ENCODE measurements at places on chromosomes 6 and 20.

GRCh38 chr6:165969184-165969583, 198.5 kb downstream of the TBXT start:
- DNase-seq = no peak

DNA sequence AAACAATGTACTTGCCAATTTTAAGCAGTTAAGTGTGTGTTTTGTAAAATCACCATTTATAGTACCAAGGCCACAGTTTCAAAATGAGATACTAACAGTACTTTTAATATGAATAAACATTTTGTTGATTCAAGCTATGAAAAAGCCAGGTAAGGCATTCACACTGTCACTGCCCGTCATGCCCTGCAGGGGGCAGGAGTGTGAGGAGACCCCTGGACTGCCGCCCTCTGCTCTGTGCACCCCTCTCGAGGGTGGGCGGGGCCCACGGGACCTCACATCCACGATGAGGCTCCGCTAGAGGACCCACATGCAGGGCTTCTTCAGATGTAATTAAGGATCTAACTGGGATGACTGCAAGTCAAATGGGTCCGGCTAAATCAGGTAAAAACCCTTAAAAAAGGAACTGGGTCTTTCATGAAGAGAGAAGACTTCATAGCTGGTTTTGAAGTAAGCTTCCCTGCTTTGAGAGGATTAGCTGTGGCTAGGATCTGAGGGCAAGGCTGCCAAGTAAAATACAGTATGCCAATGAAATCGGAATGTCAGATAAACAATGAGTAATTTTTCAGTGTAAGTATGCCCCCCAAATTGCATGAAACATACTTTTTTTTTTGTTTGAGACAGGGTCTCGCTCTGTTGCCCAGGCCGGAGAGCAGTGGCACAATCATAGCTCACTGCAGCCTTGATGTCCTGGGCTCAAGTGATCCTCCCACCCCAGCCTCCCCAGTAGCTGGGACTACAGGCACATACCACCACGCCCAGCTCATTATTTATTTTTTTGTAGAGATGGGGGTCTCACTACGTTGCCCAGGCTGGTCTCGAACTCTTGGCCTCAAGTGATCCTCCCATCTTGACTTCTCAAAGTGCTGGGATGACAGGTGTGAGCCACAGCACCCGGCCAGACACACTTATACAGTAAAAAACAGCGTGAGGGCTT, 18.7 kb downstream of the DIDO1 start:
- no peak for DNase-seq

- no peak for DNase-seq
Observed at GRCh38 chr6:13813026-13813425, 1.3 kb downstream of the MCUR1 start.

DNA sequence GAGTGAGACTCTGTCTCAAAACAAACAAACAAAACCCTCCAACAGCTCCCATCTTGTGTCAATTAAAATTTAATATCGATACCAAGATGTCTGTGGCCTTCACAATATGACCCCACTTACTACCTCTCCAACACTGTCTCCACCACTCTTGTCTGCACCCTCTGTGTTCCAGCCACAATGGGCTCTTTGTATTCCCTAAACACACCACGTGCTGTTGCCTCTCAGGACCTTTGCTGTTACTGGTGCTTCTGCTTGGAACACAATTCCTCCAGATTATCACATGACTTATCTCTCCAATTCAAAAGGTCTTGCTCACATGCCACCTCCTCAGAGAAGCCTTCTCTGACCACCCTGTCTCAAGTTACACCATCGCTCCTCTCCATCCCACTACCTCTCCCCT, 6.0 kb upstream of the HCK start:
- no peak for DNase-seq

DNA sequence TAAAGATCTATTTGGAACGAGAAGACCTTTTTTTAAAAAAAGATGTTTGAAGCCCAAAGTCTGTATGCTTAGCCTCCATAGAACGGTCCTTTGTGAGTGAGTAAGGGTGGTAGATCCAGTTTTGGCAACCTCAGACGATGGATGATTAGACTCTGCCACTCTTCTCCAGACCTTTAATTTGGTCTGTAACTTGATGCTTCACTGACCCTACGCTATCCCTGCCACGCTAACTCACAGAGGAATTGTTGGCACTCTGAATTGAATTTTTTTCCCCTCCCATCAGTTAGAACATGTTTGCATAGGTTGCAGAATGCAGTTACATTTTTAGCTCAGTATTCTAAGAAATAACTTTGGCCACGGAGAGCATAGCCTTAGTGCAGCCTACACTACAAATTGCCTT, 15.8 kb upstream of the DEK start:
- DNase-seq = no peak

DNA sequence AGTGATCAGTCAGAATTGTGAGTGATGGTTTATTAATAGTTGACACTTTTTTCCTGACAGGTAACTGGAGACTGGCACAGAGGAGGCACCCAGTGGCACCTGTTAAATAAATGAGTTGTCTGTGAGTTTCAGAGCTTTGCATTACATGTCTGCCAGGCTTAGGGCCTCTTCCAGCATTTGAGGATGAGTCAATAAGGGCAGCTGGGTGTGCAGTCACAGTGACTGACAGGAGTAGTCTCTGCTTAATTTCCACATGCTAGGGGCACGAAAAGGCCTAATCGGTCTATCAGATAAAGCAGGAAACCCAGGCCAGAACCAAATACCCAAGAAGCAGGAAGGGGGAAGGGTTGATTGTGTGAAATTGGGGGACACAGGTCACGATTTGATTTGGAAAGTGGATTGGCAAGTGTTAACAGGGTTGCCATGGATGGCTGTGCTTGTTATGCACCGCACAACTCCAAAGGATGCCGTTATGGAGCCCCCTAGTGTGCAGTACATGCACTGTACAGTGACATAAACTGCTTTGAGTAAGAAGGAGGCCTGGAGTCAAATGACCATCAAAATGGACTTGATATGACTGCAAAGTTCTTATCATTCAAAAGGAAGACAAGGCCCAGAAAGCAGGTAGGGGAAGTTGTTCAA, 111.9 kb upstream of the GGTLC1 start:
- DNase-seq = peak; percentile 16

DNA sequence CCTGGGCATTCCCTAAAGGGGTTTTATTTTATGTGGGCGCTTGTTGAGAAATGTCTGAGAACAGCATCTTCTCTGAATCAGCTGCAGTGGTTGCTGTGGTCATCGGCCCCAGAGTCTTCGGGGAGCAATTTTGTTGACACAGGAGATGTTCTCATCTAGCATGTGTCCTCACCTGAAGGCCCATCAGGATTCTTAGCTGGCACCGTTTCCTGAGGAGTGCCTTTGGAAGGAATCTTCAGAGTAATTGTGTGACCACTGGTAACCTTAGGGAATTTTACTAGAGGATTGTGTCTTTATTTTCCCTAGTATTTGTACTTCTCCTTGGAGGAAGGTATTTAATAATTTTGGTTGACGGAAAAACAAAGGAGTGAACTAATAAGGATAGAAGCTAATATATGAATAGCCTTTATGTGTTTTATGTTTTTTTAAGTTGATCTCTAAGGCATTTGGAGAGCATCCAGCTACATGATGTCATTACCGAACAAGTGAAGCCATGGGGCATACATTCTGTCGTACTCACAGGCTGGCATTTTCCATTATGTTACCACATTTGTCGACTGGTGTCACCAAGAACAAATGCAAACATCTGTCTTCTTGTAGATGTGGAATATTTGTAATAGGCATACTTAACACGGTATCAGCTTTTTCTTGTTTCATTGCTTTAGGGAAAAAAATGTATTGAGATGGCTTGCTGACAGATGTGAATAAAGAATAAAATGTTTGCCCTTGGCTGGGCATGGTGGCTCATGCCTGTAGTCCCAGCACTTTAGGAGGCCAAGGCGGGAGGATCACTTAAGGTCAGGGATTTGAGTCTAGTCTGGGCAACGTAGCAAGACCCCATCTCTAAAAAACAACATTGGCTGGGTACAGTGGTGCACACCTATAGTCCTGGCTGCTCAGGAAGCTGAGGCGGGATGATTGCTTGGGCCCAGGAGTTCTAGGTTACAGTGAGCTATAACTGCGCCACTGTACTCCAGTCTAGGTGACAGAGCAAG, 41.9 kb downstream of the TULP4 start:
- DNase-seq = peak; percentile 21

Measured in amniotic epithelial cell (primary cell).